ENCODE measurements at places on chromosomes 11 and 22. TPM values are rescaled to one million over a fixed set of nuclear protein-coding genes. Genes with fewer than 3 reads are reported as not detected.

DNA sequence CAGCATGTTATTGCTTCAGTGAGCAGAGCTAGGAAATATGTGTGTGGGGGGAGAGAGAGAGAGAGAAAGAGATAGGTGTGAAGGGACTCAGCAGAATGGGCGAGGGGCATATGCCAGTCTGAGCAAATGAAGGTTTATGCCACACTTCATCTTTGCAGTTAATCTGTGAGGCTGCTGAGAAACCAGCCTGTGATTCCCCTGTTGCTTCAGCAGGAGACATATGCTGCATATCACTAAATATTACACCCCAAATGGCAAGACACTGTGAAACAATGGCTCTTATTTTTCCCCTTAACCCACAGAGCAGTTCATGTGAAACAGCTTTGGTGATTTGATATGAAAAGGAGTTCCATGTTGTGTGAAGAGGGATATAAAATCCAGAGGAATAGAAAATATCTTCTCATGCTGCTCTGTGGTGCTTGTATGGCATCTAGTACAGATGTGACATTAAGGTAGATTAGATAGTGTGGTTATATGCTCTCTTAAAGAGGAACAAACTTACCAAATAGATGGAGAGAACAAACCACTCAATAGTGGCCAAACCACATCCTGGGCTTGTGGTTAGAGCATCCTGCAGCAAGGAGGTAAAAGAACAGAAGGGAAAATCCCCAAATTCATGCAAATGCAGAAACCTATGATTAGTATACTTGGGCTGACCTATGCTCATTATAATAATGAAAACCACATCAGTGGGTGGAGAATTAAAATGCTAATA lies 864.2 kb downstream of the FAM181B start:
- peak; percentile 92 for DNase-seq
- H3K4me3 ChIP-seq: peak overlapping the region; percentile 48
- H3K36me3 ChIP-seq: no peaks in the 10 kb centered on the region

DNA sequence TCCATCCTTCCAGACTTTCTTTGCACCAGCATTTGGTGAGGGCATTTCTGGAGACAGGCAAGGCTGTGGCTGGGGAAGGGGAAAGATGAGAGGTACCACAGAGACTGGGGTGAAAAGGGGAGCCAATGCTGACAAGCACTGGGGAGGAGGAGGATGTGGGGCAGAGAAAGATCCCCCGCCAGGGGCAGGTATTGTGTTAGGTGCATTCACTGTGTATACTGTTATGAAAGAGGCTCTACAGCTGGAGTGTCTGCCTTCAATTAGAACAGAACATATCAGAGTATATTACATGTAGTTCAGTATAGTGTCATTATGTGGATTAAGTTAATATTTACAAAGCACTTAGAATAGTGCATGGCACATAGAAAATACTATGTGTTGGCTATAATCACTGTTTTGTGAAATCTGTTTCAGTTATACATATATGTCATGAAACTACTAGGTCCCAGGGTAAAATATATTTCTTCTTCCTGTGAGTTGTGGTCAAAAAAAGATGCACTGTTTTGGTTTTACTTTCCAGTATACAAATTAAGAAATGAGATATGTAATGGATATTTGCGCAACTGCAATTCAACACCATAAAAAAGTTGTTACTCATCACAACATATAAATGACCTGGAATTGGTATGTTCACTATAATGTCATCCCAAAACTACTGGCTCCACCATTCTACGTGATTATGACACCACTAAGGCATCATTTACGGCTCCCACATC lies 8.4 kb downstream of the MSANTD2 start:
- no peaks in the 10 kb centered on the region for H3K36me3 ChIP-seq
- no peak overlapping the region for H3K27ac ChIP-seq
- H3K4me1 ChIP-seq: no peaks in the 10 kb centered on the region
- no peak for DNase-seq

- peak overlapping the region; percentile 64 for H3K4me3 ChIP-seq
- peak; percentile 76 for DNase-seq
- H3K36me3 ChIP-seq: no peaks in the 10 kb centered on the region
- H3K27ac ChIP-seq: peak overlapping the region; percentile 85
- H3K27me3 ChIP-seq: no peaks in the 10 kb centered on the region
These were observed 79.4 kb upstream of the PPARA start for GRCh38 chr22:46070803-46071450.

The MYOD1 gene
- polyA plus RNA-seq: not detected

GRCh38 chr11:12404436-12404835 lies 27.1 kb downstream of the PARVA start:
- H3K27me3 ChIP-seq: no peaks in the 10 kb centered on the region
- H3K27ac ChIP-seq: no peak overlapping the region
- DNase-seq: no peak
- no peaks in the 10 kb centered on the region for H3K4me1 ChIP-seq
- H3K4me3 ChIP-seq: no peak overlapping the region

- no peak for DNase-seq
- H3K27ac ChIP-seq: no peak overlapping the region
- no peak overlapping the region for H3K4me3 ChIP-seq
- no peaks in the 10 kb centered on the region for H3K4me1 ChIP-seq
- H3K36me3 ChIP-seq: no peaks in the 10 kb centered on the region
These were observed 43.0 kb downstream of the TPCN2 start for GRCh38 chr11:69091638-69092165.

DNA sequence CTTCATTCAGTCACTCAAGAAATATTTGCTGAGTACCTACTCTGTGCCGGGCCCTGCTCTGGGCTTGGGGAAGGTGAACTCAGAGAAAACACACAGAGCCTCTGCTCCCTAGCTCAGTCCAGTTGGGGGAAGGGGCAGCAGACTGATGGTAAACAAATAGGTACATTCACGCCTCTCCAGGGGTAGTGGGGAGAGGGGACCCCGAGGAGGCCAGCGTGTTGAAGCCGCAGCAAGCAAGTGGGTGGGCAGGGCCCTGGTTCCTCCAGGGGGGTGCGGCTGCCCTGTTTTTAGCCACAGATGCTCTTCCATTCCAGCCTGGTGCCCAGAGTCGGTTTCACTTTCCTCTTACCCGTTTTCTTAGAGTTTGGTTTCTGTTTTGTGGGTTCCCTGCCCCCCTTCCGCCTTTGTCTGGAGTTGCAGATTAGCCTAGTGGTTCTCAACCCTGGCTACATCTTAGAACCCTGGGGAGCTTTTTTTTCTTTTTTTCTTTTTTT lies 8.7 kb downstream of the DRAP1 start:
- DNase-seq: peak; percentile 79
- peak overlapping the region; percentile 81 for H3K27ac ChIP-seq
- H3K27me3 ChIP-seq: no peaks in the 10 kb centered on the region

The MISFA gene
- polyA plus RNA-seq: 0.21 TPM

The LTBP3 gene
- 41.2 TPM for polyA plus RNA-seq

DNA sequence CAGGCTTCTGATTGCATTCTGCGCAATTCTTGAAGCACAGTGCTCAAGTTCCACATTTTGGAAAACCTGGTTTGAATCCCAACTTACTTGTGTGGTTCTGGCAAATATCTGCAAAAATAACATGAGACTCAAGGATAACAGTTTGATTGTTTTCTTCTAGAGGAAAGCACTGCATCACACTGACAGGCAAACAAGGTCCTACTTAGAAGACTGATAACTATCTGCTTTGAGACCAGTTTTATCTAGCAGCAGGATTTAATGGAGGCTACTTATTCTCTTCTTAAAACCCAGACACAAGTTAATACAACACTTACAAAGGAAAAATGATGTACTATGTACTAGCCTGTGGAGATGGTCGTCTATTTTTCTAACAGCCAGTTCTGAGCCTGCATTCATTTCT lies 41.4 kb downstream of the RIC3 start:
- H3K4me1 ChIP-seq: no peaks in the 10 kb centered on the region
- no peak for DNase-seq
- no peak overlapping the region for H3K27ac ChIP-seq
- H3K4me3 ChIP-seq: no peak overlapping the region
- H3K36me3 ChIP-seq: no peaks in the 10 kb centered on the region
- no peaks in the 10 kb centered on the region for H3K27me3 ChIP-seq

DNA sequence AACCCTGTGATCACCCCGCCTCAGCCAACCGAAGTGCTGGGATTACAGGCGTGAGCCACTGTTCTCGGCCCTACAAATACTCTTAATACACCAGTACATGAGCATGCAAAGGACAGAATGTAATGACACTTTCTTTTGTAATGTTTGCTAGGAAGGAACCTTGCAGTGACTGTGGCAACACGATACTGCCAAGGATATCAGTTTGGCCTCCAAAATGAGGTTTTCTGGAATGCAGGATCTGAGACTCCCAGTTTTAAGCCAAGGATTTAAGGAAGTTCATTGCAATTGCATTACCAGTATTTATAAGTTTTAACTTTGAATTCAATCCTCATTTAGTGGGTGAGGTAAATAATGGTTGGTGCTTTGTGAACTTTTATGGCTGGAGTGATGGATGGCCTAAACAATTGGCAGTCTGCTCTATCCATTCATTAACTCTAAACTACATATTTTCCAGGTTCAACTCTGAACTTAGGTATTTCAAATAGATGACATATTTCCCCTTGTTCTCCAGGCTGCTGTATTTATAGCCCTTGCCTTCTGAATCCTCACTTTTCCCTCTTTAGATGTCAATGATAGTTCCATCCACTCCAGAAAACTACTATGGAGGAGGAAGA lies 330.3 kb downstream of the C11orf87 start:
- no peak overlapping the region for H3K4me3 ChIP-seq
- H3K4me1 ChIP-seq: no peaks in the 10 kb centered on the region
- no peaks in the 10 kb centered on the region for H3K27me3 ChIP-seq
- DNase-seq: no peak
- no peak overlapping the region for H3K27ac ChIP-seq
- no peaks in the 10 kb centered on the region for H3K36me3 ChIP-seq
